ENCODE measurements at places on chromosomes 7 and 10. TPM values are rescaled to one million over a fixed set of nuclear protein-coding genes. Genes with fewer than 3 reads are reported as not detected.

LBX1 gene
- polyA plus RNA-seq = not detected

IFIT2 gene
- polyA plus RNA-seq = 1.1 TPM

CALML3 gene
- 4.5 TPM for polyA plus RNA-seq

TRIM8 gene
- polyA plus RNA-seq = 62.8 TPM

SFRP5 gene
- 0.02 TPM for polyA plus RNA-seq

TMEM196 gene
- not detected for polyA plus RNA-seq

HPSE2 gene
- not detected for polyA plus RNA-seq

CYP26A1 gene
- not detected for polyA plus RNA-seq

PTF1A gene
- not detected for polyA plus RNA-seq

SGPL1 gene
- polyA plus RNA-seq = 15.8 TPM

All from foreskin keratinocyte (primary cell).